ENCODE measurements at places on chromosomes 11 and 22. TPM values are rescaled to one million over a fixed set of nuclear protein-coding genes. Genes with fewer than 3 reads are reported as not detected.

NLRP14 gene
- total RNA-seq, result 0.13 TPM

DNA sequence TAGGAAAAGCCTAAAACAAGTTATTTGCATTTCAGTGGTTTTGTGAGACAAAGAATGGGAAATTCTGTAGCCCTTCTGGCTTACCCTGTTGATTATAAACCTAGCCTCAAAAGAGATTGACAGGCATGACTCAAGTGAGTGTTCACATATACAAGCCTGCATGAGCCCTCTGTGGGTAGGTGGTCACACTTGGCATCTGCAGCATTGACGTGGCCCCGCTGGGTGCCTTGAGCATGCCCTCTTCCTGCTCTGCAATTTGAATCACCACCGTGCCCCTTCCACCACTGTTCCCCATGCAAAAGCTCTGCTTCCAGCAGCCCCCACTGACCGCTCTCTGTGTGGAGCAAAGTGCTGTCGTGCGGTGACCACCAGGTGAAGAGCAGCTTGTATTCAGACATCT, 21.0 kb upstream of the ADSL start:
- DNase-seq, result no peak

FOSL1 gene
- 2.6 TPM for total RNA-seq

- no peak for DNase-seq
These were observed 15.5 kb upstream of the ZBTB44 start for GRCh38 chr11:130330101-130330684.

DNA sequence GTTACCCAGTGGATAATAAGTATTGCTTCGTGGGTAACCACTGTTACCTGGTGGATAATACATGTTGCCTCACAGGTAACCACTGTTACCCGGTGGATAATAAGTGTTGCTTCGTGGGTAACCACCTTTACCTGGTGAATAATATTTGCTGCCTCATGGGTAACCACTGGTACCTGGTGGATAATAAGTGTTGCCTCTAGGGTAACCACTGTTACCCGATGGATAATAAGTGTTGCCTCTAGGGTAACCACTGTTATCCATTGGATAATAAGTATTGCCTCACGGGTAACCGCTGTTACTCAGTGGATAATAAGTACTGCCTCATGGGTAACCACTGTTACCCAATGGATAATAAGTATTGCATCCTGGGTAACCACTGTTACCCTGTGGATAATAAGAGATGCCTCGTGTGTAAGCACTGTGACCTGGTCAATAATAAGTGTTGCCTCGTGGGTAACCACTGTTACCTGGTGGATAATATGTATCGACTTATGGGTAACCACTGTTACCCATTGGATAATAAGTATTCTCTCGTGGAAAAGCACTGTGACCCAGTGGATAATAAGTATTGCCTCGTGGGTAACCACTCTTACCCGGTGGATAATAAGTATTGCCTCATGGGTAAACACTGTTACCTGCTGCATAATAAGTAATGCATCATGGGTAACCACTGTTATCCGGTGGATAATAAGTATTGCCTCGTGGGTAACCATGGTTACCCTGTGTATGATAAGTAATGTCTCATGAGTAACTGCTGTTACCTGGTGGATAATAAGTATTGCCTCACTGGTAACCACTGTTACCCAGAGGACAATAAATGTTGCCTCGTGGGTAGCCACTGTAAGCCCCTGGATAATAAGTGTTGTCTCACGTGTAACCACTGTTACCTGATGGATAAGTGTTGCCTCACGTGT, 20.1 kb upstream of the NXPE4 start:
- no peak for DNase-seq

DNA sequence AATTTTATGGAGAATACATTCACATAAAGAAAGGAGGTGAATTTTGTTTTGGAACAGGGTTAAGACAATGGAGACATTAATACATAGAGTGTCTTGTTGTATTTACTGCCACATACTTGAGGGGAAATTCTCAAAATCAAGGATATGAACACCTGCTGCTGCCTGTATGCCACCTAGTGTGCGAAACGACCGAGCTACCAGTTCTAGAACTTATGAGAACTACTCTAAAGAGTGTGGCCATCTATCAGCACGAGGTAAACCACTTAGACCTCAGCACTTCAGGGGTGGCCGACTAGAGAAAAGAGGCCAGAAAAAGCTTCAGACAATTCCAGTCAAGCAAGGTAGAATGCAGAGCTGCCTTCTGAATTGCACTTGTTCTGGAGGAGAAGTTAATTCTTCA, 1.5 kb upstream of the AGBL2 start:
- DNase-seq, result peak; percentile 15

DNA sequence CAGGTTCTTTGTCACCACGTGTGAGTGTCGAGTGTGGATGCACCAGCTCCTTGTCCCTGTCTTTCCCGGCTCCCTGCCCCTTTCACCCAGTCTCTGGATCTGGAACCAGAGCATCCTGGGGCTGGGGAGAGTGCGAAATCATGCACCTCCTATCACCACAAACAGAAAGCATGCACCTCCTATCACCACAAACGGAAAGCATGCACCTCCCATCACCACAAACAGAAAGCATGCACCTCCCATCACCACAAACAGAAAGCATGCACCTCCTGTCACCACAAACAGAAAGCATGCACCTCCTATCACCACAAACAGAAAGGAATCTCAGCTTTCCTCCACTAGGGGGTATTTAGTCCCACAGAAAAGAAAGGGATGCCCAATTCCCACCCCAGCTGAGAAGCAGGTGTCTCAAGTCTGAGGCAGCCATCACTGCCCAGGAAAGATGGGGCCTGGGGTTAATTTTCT, 5.9 kb upstream of the GLB1L3 start:
- DNase-seq, result no peak

SHANK3 gene
- total RNA-seq, result 0.90 TPM

DNA sequence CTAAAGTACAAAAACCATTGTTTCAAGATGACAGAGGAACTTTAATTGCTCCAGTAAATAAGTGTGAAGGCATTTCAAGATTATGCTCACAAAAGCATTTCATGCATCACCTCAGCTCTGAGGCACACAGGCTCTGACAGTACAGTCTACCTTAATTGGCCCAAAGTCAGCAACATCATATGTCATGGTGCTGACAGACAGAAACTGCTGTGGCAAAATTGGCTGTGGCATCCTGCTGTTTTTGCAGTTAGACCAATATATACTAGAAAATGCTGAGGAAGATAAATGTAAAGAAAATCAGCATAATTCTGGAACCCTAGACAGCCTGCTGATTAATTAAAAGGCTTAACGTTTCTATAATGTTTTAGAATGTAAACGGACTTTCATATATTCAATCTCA, 34.9 kb upstream of the PPP2R1B start:
- peak; percentile 50 for DNase-seq

DNA sequence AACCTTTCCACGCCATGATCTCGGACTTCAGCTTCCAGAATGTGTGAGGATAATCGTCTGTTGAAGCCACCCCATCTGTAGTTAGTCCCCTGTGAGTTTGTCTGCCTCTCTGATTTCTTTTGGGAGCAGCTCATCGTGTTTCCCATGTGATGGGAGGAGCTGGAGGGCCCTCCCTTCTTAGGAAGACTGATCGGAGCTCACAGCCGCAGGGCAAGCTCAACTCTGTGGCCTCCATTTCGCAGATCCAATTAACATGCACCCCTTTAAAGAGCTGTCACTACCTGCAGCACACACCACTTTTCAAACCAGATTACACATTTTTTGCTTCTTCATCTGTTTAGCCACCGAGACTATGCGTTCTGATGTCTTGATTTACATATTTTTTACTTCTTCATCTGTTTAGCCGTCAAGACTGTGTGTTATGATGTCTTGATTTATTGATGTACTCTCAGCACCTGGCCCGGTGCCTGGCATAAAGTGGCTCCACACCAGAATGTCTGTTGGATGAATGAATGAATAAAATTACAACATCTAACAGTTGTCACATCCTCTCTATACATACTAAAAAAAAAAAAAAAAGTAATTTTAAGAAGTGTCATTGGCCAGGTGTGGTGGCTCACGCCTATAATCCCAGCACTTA, 14.9 kb upstream of the PPFIA1 start:
- no peak for DNase-seq

MMP3 gene
- 0.26 TPM for total RNA-seq

DNA sequence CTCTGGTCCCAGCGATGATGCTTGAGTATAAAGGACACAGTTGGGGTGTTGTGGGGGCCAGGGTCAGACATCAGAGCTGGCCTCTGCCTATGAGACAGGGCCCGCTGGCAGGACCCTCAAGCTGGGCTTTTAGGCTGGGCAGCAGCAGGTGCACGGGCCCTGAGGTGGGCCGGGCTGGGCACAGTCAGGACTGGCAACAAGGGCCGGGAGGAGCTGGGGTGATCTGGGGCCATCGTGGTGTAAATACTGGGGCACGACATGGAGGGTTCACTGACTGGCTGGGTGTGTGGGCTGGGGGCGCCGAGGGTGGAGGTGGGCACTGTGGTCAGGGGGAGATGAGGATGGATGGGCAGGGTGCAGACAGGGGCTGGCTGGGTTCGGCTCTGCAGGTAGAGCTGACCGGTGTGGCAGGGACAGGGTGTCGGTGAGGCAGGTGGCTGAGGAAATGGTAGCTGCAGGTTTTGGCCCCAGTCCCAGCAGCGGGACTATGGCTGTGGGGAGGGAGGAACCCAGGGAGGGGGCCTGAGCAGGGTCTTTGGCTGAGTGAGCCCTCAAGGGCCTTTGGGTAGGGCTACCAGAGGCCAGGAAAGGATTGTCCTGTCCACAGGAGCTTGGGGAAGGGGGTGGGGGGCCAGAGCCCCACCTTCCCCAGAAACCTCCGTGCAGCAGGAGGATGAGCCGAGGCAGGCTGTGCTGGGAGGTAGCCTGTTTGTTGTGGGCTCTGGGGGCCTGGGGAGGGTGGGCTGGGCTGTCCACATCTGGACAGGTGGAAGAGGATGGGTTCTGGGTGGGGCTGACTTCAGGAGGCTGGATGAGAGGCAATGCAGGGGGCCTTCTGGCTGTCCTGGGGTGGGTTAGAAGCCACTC, 81.4 kb downstream of the KCNQ1 start:
- no peak for DNase-seq

DNA sequence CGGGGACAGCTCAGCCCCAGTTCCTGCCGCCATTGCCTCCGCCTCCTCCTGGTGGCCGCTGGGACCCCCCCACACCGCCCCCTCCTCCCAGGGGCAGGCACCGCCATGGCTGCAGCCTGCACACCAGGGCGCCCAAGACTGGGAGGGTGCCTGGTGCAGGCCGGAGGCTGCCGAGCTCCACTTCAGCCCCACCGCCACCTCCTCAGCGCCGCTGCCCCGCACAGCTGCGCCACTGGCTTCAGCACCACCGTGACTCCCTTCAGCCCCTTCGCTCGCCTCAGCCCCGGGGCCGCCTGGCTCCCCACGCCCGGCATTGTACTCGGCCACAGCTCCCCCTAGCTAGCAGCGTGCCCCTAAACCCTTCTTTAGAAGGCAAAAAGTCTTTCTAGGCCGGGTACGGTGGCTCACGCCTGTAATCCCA, 131.1 kb downstream of the CRYBB2 start:
- no peak for DNase-seq

- no peak for DNase-seq
These were observed 7.9 kb upstream of the ETS1 start for GRCh38 chr11:128595221-128595620.

DNA sequence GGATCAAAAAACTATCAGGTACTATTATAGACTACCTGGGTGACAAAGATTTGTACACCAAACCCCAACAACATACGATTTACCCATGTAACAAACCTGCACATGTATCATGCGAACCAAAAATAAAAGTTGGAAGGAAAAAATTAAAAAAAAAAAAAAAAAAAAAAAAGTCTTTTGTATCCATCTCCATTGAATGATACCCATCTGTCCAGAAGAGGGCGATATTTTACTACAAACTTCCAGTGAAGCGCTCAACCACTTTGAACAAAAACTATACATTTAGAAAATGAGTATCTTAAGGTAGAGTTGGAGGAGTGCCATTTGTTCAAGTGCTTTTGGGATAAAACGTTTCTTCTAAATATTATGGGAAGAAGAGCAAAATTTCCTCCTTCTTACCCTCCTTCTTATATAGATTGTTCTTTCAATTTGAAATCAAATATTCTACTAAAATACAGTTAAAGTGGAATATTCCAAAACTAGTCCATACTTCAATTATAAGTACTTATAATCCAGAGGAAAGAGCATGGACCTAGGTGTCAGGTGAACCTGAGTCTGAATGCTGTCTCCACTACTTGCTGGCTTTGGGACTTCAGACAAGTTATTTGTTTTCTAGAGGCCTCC, 23.3 kb downstream of the ARL14EP start:
- DNase-seq, result peak; percentile 56

DNA sequence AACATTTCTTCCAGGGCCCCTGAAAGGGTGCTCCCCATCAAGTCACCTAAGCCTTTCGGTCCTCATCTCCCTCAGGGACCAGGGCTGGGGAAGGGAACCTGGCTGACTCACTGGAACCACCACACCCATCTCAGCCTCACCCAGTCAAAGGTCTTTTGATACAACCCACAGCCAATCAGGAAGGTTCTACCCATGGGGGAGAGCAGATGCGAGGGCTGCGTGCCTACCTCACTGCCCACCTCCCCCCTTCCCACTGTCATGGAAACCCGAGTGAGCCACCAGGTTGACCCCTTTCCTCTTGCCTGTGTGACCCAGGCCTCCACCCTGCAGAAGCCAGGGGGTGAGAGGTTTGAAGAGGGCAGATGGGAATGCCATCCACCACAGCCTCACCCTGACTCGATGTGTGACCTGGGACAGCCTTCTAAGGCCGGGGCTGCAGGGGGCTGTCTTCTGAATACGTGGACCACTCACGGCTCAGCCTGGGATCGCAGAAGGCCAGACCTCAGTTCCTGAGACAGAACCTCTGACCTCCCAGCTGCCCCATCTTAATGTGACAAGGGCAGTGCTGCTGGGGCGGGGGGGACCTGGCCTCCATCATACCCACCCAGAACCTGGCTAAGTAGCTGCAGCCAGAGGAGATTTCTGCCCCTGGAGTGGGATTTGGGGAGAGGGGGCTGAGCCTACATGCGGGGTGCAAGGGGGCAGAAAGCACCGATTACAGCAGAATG, 2.7 kb downstream of the MDK start:
- no peak for DNase-seq

DNA sequence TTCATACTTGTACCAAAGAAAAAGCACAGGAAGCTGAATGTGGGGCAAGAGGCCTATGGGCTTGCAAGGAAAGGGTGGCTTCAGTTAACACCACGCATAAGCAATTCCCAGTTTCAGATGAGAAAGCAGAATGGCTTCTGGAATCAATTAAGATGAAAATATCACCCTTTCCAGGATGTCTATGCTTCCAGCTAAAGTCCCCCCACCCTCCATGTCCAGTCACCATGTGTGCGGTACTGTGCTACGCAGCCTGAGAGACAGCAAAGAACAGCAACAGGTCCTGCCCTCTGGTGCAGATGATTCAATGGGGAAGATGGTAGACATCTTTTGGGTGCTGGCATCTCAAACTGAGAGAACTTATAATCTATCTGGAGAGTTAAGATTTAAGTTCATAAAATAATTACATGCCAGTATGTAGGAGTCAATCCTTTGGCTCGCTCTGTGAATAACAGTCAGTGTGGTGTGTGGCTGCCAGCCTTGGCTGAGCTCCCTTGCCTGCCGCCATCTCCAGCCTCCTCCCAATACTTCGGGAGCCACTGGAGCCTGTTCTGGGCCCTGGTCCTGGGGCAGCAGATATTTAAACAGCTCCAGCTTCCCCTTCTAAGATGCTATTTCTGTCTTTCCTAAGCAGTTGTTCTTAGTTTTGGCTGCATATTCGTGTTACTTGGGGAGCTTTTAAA, 44.5 kb downstream of the ME3 start:
- no peak for DNase-seq

All from bronchial epithelial cell (primary cell).